Adrenal gland (tissue), 19 donors: ENCODE measurements at places on chromosomes 4 and X. TPM values are rescaled to one million over a fixed set of nuclear protein-coding genes. Genes with fewer than 3 reads are reported as not detected.

The MAGEB17 gene
- not detected for polyA plus RNA-seq

The TMEM128 gene
- 14.6 TPM for polyA plus RNA-seq

The ZFP92 gene
- 0.71 TPM for polyA plus RNA-seq

The CT45A5 gene
- polyA plus RNA-seq: not detected

The SLC16A2 gene
- polyA plus RNA-seq: 97.9 TPM

The GRXCR1 gene
- not detected for polyA plus RNA-seq

The SPATA4 gene
- polyA plus RNA-seq: 0.13 TPM

The PDE6B gene
- 1.8 TPM for polyA plus RNA-seq

The FMR1NB gene
- not detected for polyA plus RNA-seq

The MAGEA11 gene
- polyA plus RNA-seq: not detected

The NR3C2 gene
- polyA plus RNA-seq: 2.6 TPM

The TCEAL2 gene
- polyA plus RNA-seq: 36.9 TPM

The VCX3A gene
- 0.34 TPM for polyA plus RNA-seq

The P2RY8 gene
- polyA plus RNA-seq: 13.4 TPM

The TBL1X gene
- 20.4 TPM for polyA plus RNA-seq

The FAT4 gene
- polyA plus RNA-seq: 0.64 TPM

The PIR gene
- polyA plus RNA-seq: 27.1 TPM

The CITED1 gene
- 2.5 TPM for polyA plus RNA-seq

The SAP30 gene
- polyA plus RNA-seq: 4.7 TPM

The PPBP gene
- 0.27 TPM for polyA plus RNA-seq

The ATP2B3 gene
- 13.6 TPM for polyA plus RNA-seq
